ENCODE measurements at places on chromosomes 12 and 14.
A peak's percentile ranks its signal among the peaks of the same experiment; 100 is the strongest.

DNA sequence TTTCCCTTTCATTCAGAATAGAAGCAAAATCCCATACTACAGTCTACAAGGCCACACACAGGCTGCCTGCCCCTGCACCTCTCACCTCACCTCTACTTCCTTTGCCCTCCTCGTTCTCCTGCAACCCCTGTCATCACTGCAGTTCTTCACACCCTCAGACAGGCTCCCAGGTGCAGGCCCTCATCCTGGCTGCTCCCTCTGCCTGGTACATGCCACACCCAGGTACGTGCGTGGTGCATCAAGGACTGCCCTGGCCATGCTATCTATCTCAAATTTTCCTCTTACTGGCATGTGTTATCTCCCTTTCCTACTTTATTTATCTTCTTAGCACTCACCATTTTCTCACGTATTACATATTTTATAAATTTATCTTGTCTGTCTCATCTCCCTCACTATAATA lies 24.3 kb downstream of the TM7SF3 start:
- DNase-seq: no peak

GRCh38 chr14:67674139-67674479 lies 323 bp downstream of the VTI1B start:
- peak; percentile 68 for DNase-seq

DNA sequence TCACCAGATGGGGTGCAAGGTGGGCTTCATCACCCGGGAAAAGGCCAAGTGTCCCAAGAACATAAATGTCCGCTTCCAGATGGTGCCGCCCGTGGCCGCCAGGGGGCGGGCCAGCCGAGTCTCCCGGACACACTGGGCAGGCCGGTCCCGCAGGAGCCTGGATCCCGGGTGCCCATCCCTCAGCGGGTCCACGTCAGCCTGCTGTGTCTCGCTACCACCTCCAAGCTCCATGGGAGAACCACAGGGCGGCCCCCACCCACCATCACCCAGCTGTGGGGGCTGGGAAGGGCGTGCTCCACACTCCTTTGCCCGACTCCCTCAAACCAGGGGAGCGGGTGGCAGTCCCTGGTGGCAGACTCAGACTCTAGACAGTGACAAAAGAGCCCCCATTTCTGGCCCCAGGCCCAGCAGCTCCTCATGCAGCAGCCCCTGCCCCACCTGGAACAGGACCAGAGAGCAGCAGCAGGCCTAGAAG lies 22.0 kb upstream of the NUDT14 start:
- no peak for DNase-seq

DNA sequence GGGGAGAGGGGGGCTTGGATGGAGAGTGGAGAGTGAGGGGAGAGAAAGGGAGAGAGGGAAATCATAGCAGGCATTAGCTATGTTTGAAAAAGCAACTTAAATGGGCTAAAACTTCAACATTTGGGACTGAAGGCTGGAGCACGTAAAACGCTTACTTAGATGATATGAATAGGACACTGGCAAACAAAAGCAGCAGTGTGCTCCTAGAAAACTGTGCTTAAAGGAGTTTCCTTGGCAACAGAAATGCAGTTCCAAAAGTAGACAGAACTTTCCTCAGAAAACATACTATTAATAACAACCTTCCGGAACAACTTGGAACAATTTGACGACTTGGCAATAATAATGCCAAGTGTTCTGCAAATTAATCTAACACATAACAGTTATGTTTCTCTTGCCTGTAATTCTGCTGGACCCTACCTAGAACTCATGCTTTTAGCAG lies 235.5 kb upstream of the NPAS3 start:
- no peak for DNase-seq

GRCh38 chr14:102080183-102081080 lies 6.4 kb downstream of the HSP90AA1 start:
- DNase-seq: no peak

DNA sequence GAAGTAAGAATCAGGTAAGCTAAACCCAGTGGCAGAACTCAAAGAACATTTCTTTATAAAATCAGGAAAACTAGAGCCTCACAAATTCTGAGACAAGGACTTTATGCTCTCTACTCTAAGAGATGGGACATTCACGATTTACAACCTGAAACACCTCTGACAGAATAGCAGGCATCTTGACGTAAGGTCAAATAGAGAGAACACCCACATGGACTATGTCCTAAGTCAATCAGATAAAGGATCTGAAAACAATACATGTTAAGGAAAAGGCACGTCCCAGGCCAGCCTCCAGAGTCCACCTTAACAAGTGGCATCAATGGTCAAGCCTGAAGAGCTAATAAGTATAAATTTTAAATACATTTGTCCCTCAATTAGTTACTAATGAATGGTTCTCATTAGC lies 39.9 kb upstream of the SYCP3 start:
- DNase-seq: no peak

DNA sequence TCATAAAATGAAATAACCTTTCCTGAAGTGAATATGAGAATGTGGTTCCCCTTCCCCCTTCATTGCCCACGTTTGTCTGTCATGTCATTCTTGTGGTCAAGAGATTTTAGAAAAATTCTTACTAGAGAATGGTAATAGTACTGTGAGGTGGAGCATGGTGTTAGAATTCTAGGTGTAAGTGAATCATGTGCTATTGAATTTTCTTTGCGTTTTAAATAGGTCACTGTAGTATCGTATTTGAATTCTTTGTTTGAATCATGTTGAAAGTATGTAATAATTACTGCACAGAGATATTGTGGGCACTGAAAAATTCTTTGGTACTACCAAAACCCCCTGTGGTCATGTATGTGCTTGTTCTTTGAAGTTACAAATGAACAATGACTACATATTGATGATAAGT lies 49.9 kb downstream of the FUT8 start:
- no peak for DNase-seq

- DNase-seq: no peak
Measured at GRCh38 chr12:130266751-130267150, 70.9 kb upstream of the PIWIL1 start.

DNA sequence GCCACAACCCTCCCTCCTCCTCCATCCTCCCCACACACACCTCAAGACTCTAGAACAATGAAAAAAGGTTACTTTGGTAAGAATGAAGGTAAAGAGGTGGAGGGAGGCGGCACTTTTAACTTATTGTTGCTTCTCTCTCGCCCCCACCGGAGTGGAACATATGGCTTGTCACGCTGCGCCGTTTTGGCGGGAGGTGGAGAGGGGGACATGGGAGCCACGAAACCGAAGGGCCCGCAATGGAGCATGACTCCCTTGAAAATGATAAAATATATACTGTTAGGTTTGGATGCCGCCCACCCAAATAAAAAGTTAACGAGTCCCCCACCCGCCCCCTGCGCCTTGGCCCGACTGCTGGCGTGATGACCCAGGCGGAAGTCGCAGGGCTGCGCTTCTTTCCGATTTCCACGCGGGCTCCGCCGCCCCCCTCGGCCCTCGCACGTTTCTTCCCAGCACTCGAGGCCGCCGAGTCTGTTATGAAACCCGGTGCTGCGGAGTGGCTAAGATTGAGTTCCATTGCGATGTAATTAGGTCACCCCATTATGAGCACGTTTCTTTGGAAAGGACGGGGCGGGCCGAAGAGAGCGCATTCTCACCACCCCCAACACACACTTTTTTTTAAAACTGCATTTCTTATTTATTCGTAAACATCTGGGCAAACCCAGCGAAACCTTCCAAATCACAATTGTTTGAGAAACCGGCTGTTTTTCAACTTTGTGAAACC lies 1.4 kb upstream of the ZFP36L1 start:
- peak; percentile 87 for DNase-seq

DNA sequence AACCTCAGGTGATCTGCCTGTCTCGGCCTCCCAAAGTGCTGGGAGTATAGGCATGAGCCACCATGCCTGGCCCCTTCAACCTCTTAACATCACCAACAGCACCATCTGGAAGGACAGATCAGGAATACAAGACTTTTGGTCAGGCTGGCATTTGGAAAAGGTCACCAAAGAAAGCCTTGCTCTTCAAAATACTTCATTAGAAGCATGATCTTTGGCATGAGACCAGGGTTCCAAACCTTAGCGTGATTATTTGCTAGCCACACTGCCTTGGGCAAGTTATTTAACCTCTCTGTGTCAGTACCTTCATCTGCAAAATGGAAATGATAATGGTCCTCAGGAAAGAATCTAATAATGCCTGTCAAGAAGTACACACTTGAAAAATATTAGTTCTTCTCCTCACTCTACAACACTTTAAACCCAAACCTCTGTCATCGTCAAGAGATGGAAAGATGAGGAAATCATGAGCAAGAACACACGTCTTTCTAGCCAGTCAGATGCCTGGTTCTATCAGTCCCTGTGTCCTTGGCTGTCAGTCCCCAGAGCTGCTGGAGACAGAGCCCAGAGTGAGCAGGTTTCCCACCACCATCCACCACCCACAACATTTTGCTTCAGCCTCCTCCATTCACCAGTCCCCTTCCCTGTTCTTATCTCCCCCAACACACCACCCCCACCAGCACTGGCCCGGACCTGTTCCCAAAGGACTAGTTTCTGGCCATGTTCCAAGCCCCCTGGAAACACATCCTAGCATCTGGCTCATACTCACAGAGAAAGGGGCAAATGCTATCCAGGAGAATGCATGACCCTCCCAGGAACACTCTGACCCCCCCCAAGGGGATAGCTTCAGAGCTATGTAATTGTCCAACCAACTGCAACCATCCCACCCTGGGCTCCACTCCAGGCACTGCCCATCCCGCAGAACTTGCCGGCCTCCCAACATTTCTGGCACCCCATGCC lies 2.0 kb downstream of the ADCY6 start:
- DNase-seq: no peak

DNA sequence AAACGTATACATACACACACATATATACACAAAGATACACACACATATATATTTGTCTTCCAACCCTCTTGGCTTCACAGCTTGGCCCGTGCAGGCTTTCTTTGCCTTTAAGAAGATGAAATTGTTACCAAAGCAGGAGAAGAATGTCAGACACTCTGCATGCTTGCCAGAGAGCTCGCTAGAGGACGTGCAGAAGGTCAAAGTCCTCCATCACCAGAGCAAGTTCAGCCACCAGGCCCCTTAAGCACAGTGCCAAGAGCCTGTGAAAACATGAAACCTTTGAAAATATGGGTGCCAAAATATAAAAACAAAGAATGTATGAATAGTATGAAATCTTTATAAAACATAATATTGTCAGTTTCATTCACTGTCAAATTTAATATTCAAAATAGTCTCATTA lies 14.9 kb upstream of the MCRS1 start:
- no peak for DNase-seq

GRCh38 chr12:62856454-62856853 lies 78.5 kb downstream of the PPM1H start:
- DNase-seq: no peak

GRCh38 chr12:132259364-132259871 lies 70.0 kb downstream of the GALNT9 start:
- DNase-seq: no peak

- no peak for DNase-seq
Measured at GRCh38 chr12:12563290-12563928, 746 bp upstream of the DUSP16 start.

DNA sequence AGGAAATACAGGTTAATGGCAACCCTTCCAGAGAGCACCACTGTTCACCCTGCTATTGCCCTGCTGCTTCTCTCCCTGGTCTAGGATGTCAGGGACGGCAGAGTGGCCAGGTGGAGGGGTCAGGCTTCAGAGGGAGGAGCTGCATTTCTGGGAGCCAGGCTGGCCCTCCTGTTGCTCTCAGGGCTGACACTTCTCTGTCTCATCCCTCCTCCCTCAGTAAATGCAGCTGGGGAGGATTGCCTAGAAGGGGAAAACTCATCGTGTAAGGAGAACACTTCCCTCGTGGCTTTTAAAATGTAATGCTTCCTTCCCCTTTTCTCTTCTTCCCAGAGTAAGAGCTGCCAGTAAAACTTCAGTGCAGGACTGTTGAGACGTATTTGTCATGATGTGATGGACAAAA lies 20.8 kb downstream of the SUSD6 start:
- DNase-seq: no peak

- no peak for DNase-seq
Measured at GRCh38 chr14:74463697-74464096, 29.4 kb downstream of the NPC2 start.

GRCh38 chr12:110349514-110350151 lies 53.9 kb downstream of the ANAPC7 start:
- DNase-seq: no peak

- DNase-seq: no peak
Measured at GRCh38 chr14:63616015-63616414, 25.7 kb downstream of the WDR89 start.

- no peak for DNase-seq
Measured at GRCh38 chr14:89085737-89086382, 261.4 kb downstream of the TTC8 start.

DNA sequence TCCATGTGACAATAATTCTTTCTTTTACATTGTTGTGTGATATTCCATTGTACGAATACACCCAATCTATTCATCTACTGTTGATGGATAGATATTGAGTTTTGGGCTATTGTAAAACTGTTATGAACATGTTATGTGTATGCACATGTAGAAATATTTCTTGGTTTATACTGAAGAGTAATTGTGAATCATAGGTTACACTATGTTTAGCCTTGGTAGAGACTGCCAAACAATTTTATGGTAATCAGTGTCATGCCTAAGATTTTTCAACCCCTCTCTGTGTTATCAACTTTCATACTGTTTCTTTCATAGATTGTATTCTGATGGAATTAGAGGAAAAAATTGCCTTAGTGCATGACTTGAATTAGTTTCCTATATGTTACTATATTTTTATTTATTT lies 39.5 kb downstream of the FRMD6 start:
- DNase-seq: no peak

DNA sequence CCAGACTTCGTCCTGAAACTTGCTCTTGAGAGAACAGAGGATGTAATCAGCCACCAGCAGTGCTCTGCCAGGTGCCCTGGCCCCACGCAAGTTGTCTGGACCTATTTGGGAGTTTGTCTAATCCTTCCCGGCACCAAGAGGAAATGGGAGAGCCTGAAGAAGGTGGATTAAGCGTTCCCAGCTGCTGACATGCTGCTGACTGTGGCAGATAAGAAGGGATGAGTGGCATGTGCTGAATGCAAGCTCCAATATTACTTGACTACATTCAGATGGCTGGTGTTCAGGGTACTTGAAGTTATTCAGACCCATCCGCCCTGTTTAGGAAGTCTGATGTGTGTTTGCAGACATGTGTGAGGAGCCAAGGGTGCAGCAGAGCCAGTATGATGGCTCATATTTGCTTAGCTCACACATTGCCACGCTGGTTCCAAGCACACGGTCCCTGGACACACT lies 440.6 kb upstream of the CCDC196 start:
- DNase-seq: no peak

DNA sequence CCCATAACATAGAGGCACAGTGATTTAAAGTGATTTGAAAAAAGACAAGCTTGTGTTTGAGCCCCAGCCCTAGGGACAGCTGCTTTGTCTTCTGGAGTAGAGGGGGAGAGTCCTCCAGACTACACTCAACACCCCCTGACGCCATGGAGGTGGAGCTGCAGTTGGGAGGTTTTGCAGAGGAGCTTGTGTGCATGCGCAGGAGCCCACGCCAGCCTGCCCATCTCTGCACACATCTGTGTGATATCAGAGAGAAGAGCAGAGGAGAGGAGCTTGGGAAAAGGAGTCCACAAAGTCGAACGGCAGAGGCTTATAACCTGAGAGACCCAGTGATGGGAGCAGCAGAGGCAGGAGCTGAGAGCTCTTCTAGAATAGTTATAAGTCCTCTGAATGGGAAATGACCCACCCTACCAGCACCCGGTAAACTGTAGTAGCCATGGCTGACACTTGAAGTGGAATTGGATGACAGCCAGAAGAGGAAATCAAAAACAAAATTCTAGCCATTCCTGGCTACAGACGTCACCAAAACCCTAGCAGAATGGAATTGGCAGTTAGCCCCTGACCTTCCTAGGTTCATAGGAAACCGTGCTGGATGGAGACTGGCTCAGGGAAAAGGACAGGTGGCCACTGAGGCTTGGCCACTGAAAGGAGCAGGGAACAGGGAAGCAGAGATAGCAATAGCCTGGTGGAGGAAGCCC lies 185.1 kb upstream of the VASH1 start:
- no peak for DNase-seq
